ENCODE measurements at places on chromosomes 2 and 18.

- peak; percentile 74 for DNase-seq
Measured at GRCh38 chr2:173148520-173148919, 72.9 kb downstream of the MAP3K20 start.

DNA sequence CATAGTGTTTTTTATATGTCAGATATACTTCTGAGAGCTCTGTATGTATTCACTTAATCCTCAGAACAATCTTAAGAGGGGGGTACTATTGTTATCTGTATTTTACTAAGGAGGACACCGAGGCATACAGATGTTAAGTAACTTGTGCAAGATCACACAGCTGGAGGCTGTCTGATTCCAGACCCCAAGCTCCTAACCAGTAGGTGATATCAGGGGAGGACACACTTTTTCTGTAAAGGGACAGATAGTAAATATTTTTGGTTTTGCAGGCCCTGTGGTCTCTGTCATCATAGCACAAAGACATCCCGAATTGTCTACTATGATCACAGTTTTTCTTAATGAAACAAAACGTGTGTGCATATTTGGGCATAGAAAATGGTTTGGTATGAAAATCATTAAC, 143.7 kb downstream of the LAMA3 start:
- no peak for DNase-seq

GRCh38 chr2:117127680-117128079, 686.8 kb upstream of the DDX18 start:
- DNase-seq, result no peak

- DNase-seq, result no peak
Measured at GRCh38 chr2:20674309-20674965, 7.5 kb downstream of the GDF7 start.

DNA sequence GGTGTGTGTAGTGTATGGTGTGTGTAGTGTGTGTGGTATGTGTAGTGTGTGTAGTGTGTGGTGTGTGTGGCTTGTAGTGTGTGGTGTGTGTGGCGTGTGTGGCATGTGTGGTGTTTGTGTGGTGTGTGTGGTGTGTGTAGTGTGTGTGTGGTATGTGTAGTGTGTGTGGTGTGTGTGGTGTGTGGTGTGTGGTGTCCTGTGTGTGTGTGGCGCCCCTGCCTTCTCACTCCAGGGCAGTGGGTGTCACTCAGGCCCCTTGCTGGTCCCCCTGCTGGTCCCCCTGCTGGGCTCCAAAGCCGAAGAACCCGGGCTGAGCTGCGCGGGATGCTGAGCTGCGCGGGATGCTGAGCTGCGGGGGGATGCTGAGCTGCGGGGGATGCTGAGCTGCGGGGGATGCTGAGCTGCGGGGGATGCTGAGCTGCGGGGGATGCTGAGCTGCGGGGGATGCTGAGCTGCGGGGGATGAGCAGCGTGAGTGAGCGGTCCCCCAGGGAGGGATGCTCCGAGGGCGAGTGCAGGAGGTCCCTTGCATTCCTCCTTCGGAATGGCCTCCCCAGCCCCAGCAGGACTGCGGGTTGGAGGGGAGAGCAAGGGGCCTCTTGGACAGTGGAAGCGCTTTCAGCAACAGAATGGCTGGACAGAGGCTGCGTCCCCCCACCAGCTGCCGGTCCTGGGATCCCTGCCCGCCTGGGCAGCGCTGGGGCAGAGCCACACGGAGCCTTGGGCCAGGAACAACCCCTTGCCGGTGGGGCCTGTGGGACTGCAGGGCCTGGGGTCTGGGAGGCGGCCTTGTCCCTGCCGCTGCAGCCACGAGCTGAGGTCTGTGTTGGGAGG, 3.4 kb upstream of the RTP5 start:
- no peak for DNase-seq

GRCh38 chr18:79610461-79611039, 69.1 kb upstream of the CTDP1 start:
- no peak for DNase-seq

DNA sequence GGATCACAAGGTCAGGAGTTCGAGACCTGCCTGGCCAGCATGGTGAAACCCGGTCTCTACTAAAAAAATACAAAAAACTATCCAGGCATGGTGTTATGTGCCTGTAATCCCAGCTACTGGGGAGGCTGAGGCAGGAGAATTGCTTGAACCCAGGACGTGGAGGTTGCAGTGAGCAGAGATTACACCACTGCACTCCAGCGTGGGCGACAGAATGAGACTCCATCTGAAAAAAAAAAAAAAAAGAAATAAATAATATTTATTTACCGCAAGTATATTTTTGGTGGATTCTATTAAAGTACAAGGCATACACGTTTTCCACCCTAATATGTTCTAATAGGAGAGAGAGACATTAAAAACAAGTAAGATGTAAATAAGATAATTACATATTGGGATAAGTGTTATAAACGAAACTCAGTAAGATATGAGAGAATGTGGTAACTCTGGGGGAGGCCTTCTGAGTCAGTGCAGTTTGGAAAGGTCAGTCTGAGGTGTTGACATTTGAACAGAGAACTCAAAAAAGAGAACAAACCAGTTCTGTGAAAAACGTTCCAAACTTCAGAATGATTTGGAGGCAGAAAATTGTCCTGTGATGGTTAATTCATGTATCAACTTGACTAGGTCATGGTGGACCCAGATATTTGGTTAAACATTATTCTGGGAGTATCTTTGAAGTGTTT, 8.8 kb upstream of the POLI start:
- DNase-seq, result peak; percentile 97

GRCh38 chr2:10007435-10007834, 35.9 kb upstream of the KLF11 start:
- no peak for DNase-seq

DNA sequence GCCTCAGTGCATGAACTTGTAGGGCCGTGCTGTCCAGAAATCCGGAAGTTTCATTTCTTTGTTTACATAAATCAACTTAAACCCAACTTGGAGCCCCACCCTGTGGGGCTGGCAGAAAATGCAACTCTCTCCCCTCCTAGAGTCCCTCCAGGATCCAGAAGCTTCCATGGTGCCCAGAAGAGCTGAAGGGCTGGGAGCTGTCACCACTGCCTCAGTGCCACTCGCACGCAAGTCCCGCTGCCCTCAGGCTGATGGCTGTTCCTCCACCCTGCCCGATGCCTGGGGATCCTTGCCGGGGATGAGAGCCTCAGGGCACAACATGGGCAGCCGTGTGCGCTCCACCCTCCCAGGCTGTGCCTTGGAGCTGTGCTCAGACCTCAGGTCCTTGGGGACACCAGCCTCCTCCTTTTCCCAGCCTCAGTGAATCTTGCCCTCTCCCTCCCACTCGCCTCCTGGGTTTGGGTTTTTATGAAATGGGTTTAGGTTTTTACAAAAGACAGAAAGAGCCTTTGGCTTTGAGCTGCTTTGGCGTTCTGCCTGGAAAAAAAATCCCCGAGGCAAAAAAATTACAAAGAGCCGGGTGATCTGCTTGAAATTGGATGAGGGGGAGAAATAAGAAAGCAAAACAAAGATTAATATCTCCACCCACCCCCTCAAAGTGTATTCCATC, 155.2 kb downstream of the TWIST2 start:
- DNase-seq, result peak; percentile 10

- DNase-seq, result no peak
Measured at GRCh38 chr2:43007901-43008300, 215.5 kb upstream of the HAAO start.
